ENCODE measurements at places on chromosomes 11 and 22.

DNA sequence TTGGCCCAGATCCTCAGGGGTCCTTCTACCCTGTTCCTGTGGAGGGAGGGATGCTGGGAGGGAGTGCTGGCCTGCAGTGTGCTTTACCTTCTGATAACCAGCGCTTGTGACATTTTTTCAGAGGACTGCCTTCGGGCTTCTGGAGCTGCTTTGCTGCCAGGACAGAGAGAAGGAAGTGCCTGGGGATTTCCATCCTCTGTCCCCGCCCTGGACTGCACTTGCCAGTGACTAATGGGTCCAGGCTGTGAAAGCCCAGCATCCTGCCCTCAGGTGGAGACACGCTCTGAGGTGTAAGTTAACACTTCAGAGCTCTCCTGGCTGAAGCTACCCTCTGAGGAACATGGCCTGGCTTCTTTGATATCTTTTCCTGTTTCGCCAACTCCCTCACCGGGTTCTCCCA, 158.7 kb upstream of the SYT13 start:
- DNase-seq: no peak

- DNase-seq: no peak
Measured at GRCh38 chr11:95283650-95284049, 52.6 kb upstream of the SESN3 start.

- DNase-seq: no peak
Measured at GRCh38 chr11:80595011-80595410, 1154.2 kb upstream of the TENM4 start.

- DNase-seq: peak; percentile 44
Measured at GRCh38 chr11:75159151-75159953, 8.4 kb downstream of the SLCO2B1 start.

DNA sequence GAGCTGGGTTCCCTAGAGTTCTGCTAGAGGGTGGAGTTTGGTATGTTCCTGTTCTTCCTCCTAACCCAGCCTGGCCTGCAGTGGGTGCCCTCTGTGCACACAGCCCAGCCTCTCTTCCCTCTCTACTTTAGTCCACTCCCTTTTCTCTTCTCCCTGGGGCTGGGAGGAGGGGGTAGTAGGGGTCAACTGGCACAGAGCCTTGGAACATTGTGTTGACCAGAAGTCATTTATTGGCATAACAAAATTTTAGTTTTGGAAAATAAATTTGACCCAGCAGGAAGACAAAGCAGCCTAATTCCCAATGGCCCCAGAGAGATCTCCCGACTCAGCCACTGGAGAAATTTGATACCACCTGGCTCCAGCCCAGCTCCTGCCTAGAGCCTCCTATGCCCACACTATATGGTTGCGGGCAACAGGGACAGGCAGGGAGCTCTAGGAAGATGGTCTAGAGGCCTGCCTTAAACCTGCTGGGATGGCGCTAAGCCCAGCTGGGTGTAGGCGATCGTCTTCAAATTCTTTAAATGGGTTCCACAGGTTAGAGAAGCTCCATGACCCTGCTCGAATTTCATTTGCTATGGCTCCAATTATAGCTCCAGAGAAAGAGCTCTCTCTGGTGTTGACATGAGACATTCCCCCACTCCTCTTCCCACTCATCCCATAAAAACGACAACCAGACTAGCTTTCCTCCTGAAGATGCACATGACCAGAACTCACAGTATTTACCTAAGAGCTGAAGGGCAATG, 9.9 kb downstream of the PCSK7 start:
- no peak for DNase-seq

GRCh38 chr11:42234451-42234951, 775.0 kb upstream of the LRRC4C start:
- no peak for DNase-seq

DNA sequence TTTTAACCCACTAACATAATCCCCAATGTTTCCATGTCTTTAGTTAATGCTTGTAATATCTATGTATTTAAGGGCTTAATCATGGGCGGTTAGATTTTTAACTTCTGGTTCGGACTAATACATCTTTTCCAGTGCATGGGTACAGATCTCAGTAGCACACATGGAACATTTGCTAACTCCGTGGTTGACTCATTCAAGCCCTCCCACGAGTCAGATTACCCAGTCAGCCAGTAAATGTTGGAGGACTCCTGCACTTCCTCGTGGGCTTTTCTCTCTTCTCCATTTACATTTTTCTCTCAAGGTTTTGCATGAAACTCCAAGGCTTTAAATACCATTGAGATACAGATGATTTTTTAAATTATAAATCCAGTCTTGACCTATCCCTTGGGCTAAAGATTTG, 313.9 kb downstream of the ST3GAL4 start:
- DNase-seq: no peak

DNA sequence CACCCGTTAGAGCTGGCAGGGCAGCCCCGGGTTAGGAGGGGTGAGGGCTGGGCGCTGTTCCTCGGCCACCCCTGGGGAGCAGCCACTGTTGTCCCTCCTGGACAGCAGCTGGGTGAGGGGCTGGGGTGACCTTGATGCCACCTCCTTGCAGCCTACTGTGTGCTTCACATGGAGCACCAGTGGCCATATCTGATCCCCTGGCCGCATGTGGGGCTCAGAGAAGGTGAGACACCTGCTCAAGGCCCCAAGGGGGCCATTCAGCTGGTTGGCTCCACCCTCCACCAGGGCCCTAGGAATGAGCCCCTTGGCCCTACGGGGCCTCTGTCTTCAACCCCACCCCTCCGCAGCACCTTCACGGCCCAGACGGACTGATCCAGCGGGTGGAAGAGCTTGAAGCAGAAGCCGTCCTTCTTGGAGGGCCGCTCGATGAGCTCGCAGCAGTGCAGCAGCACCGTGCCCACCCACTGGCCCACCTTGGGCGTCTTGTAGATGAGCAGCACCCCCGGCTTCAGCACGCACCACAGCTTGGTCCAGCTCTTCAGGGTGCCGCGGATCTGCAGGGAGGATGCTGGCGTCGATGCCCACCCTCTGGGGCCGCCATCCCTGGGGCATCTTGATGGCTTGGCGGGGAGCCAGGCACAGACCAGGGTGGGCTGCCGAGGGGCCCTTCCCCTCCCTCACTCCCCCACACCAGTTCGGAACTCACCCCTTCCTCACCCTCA, 44.9 kb downstream of the OSBPL5 start:
- DNase-seq: no peak

Measured in neural progenitor cell (in vitro differentiated cells).